ENCODE measurements at places on chromosomes 13 and 19.

GRCh38 chr13:25457566-25457965 is 85.8 kb downstream of the ATP8A2 start:
- no peak for DNase-seq

GRCh38 chr13:48979892-48980291 is 4.2 kb downstream of the FNDC3A start:
- no peak for DNase-seq

DNA sequence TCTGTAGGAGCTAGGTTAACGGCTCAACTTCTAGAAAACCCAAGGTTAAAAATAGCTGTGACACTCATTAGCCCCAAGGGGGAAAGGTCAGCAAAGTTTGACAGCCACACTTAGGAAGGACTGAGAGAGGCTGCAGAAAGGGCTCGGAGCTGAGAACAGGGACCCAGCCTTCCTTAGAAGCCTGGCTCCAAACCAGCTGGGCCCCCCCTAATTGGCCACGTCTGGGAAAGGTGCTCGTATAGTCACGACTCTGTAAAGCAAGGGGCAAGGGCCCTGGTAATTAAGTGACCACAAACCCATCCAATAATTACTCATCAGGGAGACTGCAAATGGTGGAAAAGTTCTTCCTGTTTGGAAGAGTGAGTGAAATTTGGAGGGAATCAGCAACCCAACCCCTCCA is 90.5 kb downstream of the RNASEH2B start:
- DNase-seq: no peak

DNA sequence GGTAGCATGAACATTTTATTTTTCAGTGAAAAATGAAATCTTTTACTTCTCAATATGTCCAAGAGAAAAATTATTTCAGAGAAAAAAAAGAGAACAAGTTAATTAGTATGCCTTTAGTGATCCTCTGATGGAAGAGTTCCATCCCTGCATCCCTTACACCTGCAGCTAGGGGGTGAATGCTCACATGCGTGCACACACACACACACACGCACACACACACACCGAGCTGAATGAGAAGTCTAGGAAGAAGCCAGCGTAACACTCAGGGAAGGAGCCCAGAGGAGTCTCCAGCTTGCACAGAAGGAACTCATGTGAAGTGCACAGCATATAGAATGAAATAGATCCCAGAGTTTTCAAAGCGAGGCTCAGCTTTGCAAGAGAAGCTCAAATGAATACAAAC is 510.5 kb downstream of the IRS2 start:
- DNase-seq: no peak

DNA sequence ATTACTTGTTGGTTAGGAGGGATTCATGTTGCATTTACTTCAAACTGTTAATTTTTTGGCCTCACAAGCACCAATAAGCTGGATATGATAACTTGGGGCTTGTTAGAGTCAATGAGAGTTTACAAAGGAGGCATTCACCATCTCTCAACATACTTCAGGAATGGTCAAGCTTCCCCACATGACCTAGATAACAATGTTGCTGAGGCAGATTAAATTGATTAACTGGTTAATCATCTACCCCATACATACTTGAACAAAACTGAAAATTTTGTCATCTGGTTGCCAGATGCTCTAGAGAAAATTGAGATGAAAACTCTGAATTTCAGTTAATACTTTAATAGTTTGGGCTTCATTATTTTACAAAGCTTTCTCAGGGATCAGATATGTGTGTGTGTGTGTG is 43.0 kb upstream of the UBL3 start:
- no peak for DNase-seq

DNA sequence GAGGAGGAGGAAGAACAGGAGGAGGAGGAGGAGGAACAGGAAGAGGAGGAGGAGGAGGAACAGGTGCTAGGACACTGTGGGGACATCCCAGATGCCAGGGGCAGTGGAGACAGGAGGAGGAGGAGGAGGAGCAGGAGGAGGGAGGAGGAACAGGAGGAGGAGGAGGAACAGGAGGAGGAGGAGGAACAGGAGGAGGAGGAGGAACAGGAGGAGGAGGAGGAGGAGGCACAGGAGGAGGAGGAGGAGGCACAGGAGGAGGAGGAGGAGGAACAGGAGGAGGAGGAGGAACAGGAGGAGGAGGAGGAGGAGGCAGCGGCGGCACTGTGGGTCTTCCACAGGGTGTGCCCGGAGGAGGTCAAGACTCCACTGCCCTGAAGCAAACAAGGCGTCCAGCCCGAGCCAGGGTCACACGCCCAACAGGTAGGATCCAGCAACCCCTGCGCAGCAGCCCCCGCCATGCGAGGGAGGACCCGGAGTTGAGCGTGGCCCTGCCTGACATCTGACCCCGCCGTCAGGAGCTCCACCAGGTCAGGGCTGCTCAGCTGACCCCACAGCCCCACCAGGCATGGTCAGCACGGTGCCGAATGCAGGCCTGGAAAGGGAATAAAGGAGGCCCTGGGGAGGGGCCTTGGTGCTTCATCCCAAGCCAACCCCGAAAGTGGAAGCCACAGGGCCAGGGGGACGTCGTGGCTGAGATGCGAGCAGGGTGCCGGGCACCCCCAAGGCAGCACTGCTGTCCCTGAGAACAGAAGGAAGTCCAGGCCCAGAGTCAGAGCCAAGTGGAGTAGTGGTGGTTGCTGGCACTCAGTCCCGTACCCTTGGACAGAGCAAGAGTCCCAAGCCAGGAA is 9.2 kb downstream of the SBNO2 start:
- no peak for DNase-seq

- DNase-seq: no peak
Measured at GRCh38 chr13:22276616-22277015, 605.7 kb downstream of the FGF9 start.

GRCh38 chr13:97226788-97227627 is 4.9 kb downstream of the MBNL2 start:
- no peak for DNase-seq
